ENCODE measurements at places on chromosomes 13 and 19.

GRCh38 chr13:46119883-46120614, 15.2 kb upstream of the CPB2 start:
- DNase-seq: no peak

DNA sequence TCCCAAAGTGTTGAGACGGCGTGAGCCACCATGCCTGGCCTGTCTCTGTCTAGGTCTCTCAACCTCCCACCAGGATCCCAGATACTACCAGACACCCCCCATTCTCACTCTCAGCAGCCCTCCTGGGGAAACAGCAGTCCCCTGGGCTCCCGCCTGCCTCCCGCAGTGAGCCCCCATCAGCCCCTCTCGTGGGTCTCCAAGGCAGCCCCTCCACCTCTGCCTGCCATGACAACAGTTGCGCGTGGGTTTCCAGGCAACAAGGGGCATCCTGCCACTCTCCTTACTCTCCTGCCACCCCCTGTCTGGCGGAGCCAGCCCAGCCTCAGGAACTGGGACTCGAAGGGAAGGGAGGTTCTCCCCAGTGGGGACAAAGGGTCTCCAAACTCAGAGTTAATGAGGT, 5.2 kb downstream of the LRRC4B start:
- no peak for DNase-seq

DNA sequence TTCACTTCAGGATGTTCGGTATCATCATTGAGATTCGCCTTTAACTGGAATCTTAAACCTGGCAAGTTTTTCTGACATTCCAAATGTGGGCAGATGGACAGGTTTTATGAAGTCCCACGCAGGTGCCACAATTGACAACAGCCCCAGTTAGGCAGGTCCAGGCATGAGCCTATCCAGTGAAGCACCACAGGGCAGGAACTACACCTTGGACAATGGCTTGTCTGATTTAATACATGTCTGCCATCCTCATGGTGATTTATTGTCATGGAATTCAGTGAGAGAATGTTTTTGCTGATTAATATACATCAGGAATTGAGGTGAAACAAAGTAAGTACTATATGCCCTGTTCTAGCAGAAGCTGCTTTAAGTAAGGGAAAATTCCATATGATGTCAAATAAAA, 10.2 kb upstream of the TPP2 start:
- DNase-seq: no peak

DNA sequence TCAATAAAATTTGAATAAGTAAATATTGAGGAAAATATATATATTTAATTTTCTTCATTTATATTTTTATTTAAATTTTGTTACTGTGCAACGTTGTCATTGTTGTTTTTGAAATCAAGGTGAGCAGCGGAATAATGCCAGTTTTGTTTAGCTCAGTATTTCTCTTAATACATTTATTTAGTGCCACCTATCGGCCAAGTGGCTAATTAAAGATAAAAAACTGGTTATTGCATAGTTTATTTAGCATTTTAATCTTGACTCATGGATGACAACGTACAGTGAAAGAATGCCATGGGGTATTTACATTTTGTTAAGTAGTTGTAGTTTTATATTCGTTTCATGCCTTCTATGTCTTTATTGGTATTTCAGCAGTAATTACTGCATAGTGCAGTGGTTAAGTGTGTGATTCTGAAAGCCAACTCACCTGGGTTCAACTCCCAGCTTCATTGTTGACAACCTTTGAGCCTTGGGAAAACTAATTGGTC, 265.9 kb downstream of the MYO16 start:
- DNase-seq: no peak

- no peak for DNase-seq
Observed at GRCh38 chr13:20274466-20274865, 42.3 kb upstream of the GJB6 start.

DNA sequence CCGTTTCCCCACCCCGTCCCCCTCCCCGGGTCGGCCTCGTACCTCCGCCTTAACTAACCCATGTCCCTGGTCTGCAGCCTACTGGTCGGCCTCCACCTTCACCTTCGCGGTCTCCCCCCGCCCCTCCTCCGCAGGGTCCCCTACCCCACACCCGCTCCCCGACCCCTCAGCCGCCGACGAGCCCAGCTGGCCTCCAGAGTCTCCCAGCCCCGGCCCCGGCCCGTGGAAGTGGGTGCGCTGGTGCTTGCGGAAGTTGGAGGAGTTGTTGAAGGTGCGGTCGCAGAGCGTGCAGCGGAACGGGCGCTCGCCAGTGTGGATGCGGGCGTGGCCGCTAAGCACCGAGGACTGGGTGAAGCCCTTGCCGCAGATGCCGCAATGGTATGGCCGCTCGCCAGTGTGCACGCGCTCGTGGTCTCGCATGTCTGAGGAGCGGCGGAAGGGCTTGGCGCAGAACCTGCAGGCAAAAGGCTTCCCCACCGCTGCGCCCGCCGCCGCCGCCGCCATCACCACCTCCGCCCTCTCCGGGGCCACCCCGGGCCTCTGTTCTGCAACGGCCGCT, 2.6 kb downstream of the ZNF784 start:
- DNase-seq: no peak

DNA sequence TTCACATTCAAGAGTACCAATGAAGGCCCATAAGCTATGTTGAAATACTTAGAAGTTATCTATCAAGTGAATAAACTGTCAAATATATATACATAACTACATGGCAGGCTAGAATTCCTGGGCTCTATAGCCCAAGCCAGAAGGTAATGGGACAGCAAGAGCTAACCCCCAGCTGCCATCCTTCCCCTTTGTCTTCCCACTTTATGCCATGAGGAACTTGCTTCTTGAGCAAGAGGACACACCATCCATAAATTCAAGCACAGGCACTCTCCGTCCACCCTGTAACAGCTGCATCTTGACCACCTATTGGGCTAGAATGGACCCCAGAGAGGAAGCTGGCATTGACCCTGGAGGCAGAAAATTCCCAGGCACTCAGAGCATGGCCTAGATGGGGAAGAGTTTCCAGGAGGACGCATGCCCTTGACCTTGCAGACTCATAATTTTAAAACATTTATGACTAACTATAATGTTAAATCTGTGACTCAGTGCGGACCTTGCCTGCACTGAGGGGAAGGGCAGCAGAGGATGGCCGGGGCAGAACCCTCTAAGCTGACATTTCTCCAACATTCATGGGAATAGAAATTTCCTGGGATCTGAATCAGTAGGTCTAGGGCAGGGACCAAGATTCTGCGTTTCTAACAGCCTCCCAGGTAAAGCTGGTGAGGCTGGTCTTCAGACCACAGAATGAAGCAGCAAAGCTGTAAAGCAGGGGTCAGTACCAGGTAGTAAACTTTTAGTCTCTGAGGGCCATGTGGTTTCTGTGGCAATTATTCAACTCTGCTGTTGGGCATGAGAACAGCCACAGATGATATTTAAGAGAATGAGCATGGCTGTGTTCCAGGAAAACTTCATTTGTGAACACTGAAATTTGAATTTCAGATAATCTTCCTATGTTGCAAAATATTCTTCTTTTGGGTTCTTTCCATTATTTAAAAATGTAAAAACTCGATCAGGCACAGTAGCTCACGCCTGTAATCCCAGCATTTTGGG, 71.4 kb upstream of the CLDN10 start:
- DNase-seq: no peak

DNA sequence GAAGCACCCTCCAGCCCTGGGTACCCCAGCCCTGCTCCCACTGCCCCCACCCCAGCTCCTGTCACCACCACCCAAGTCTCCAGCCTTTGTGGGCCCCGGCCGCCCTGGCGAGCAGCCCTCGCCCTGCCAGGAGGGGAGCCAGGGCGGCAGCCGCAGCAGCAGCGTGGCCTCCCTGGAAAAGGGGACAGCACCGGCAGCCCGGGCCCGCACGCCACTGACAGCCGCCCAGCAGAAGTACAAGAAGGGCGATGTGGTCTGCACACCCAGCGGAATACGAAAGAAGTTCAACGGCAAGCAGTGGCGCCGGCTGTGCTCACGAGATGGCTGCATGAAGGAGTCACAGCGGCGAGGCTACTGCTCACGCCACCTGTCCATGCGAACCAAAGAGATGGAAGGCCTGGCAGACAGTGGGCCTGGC, 3.9 kb downstream of the CIC start:
- no peak for DNase-seq

GRCh38 chr13:93775507-93776108, 549.0 kb downstream of the GPC6 start:
- DNase-seq: no peak

DNA sequence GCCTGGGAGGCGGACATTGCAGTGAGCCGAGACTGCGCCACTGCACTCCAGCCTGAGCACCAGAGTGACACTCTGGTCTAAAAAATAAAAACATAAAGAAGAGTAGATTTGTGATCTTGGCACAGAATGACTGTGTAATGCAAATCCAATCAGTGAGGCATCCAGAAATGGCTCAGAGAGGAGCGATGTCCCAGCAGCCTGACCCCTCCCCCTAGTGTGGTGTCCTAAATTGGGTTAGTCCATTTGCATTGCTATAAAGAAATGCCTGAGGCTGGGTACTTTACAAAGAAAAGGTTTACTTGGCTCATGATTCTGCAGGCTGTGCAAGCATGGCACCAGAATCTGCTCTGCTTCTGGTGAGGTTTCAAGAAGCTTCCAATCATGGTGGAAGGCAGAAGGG, 59.1 kb upstream of the ZNF30 start:
- no peak for DNase-seq

- DNase-seq: no peak
Observed at GRCh38 chr19:18663940-18664530, 19.4 kb upstream of the CRTC1 start.

GRCh38 chr19:41000310-41000737, 9.2 kb downstream of the CYP2B6 start:
- DNase-seq: no peak

- DNase-seq: no peak
Observed at GRCh38 chr19:48870048-48870447, 1.6 kb upstream of the PLEKHA4 start.

- DNase-seq: no peak
Observed at GRCh38 chr19:30085394-30085793, 143.4 kb downstream of the URI1 start.

GRCh38 chr19:13255041-13255718, 105.0 kb downstream of the IER2 start:
- no peak for DNase-seq

Data from stimulated activated CD8-positive, alpha-beta memory T cell treated with anti-CD3 and anti-CD28 coated beads, Interleukin-12 subunit alpha, Interleukin-12 subunit beta, amount 100 ng/mL, for 1 hour (primary cell).